CD4-positive, alpha-beta T cell treated with Interleukin-17A for 4 hours (primary cell): ENCODE measurements at places on chromosomes 16 and 17.

DNA sequence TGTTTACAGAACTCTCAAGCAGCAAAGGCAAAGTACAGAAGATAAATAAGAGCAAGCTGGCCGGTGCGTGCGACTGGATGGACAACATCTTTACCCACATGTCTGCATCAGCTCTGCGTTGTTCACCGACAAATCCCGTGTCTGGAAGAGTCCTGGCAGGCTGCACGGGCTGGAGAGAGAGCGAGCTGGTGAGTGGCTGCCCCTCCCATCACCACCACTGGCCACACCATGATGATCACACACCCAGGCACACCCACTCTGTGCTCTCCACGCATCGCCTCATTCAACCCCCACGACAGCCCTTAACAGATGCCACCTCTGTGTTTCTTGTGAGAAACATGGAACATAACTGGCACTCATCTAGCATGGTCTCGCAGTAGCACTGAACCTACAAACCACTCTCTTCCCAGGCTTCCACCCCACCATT is 59.2 kb downstream of the ANKRD11 start:
- no peak for DNase-seq

DNA sequence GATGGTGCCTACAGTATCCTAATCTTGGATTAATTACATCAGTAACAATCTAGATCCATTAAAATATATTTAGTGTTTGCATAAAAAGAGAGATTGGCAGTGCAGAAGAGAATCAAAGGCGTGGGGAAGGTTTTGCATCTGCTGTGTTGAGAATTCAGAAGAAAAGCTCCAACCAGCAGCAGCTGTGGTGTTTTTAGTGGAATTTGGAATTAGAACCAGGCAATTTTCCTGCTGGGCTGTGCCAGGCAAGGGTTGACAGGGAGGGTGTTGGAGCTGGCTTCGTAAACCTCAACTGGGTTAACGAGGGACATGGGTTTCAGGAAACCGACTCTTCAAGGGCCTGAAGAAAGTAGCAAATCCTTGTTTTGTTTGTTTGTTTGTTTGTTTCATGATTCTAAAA is 107.8 kb upstream of the WSCD1 start:
- no peak for DNase-seq

DNA sequence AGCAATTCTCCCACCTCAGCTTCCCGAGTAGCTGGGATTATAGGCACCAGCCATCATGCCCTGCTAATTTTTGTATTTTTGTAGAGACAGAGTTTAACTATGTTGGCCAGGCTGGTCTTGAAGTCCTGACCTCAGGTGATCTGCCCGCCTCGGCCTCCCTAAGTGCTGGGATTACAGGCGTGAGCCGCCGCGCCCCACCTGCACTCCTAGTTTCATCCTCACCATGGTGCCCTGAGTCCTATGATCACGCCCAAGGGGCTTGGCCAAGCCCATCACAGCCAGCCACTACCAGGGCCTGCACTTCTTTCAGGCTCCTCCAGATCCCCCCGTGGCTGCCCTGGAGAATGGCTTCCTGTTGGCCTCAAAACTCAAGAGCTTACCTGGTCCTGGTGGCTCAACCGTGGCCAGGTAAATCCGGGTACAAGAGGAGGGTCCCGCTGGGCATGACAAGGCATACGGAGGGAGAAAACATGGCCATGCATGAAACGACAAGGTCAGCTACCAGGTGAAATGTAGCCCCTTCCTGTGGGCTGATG is 20.4 kb upstream of the TFAP4 start:
- DNase-seq = no peak

DNA sequence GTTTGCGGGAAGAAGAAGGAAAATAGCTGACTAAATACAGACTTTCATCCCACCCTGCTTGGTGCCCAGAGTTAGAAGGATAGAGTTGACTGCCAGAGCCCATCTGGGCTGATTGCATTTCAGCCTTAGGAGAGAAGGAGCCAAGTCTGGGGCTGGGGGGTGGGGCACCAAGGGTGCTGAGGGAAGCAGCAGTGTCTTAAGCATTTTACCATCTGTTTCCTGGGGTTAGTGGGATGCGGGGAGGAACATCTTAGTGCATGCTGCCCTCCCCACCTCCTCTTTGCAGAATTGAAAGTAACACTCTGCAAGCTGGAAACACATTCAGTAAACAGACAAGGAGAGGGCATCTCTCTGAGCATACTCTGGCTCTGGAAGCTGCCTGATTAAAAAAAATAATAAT is 1.5 kb upstream of the ARL5C start:
- DNase-seq = no peak

- DNase-seq = no peak
Observed at GRCh38 chr17:12794919-12795532, 5.7 kb downstream of the ARHGAP44 start.

- peak; percentile 77 for DNase-seq
Observed at GRCh38 chr17:49223517-49224197, 6.9 kb downstream of the PHOSPHO1 start.

DNA sequence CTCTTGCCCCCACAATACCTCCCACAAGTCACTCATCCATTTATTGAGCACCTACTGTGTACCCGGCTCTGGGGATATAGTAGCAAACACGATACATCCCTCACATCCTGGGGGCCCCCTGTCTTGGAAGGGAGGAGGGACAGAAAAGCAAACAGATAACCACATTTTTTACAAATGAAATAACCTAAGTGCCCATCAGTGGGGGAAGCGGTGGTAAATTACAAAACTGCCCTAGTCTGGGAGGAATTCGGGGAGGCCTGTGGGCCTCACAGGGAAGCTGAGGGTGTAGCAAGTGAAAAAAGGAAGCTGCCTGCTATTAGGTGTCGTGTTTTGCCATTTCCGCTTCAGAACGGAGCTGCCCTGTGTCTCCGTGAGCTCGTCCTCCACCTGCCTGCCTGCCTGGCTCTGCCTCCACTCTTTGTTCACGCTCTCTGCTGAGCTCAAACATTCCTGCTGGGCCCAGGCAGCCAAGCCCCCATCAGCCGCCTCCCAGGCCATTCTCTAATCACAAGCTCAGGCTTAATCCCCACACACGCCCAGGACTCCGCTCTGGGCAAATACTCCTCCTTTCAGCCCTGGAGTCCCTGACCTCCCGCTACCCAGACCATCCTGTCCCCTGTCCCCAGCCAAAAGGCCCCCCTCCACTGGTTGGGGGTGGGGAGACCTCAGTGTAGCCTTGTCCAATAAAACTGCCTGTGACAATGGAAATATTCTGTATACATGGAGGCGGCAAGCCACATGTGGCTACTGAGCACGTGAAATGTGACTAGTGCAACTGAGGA is 10.2 kb upstream of the SEC14L5 start:
- DNase-seq = no peak

- no peak for DNase-seq
Observed at GRCh38 chr17:59428916-59429485, 97.5 kb downstream of the YPEL2 start.

DNA sequence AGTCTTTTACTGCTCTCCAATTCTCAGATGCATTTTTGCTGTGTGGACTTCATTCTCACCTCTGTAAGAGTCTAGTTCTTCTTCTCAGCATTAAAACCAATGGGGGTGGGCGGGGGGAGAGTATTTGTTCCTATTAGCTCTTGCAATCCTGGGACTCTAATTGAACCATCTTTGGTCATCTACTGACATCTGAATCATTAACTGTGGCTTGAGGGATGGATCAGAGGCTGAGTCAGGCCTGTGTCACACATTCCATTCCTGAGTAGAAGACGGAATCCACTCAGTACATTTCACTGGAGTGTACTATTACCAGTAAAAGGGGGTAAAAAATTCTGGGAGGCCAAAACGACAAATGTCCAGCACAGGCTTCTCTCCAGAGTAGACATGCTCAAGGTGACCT is 12.8 kb upstream of the ZNF23 start:
- no peak for DNase-seq

- DNase-seq = no peak
Observed at GRCh38 chr16:74224828-74225612, 71.6 kb upstream of the PSMD7 start.

GRCh38 chr17:63675607-63676546 is 24.0 kb downstream of the LIMD2 start:
- DNase-seq = no peak
